Activated T-cell treated with anti-CD3 and anti-CD28 coated beads, Interleukin-2, amount 50 U/mL, for 48 hours (primary cell): ENCODE measurements at places on chromosomes 11 and 22.
A peak's percentile ranks its signal among the peaks of the same experiment; 100 is the strongest.

- DNase-seq: no peak
Measured at GRCh38 chr22:40567106-40567505, 69.4 kb downstream of the MRTFA start.

- no peak for DNase-seq
Measured at GRCh38 chr22:46602025-46602424, 18.2 kb upstream of the GRAMD4 start.

DNA sequence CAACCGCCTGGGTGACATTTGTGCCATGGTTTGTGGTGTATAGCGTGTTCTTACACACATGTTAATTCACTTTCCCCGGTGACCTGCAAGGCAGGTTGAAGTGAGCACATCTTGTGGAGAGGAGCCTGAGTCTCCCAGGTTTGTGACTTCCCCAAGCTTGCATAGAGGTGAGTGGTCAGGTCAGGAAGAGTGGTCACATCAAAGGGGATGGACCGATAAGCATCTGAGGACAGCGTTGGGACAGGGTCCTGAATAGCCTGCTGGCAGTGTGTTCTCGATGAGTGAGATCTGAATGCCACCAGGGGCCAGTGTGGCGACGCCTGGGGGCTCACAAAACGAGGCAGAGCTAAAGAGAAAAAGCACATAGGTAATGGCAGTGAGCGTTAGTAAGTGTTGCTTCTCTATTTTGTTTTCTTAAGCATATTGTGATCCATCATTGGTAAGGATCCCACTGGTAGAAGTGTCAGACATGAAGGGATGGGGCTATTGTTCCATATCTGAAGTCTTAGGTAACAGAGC is 154.6 kb downstream of the GRIK4 start:
- no peak for DNase-seq

DNA sequence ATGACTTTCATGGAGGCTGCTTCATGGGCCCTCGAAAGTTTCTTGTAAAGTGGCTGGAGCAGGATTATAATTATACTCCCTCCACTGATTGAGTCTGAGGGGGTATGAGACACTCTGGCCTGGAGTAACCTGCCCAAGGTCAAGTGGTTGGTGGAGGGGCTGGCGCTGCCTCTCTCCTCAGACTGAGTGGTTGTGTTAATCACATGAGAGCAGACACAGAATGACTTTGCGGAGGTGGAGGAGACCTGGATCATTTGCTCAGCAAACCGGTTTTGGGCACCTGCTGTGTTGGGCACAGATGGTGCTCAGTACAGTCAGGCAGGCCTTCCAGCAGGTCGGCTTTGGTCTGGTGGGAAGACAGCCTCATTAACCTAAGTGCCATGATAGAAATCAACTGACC is 11.8 kb downstream of the BCR start:
- no peak for DNase-seq

DNA sequence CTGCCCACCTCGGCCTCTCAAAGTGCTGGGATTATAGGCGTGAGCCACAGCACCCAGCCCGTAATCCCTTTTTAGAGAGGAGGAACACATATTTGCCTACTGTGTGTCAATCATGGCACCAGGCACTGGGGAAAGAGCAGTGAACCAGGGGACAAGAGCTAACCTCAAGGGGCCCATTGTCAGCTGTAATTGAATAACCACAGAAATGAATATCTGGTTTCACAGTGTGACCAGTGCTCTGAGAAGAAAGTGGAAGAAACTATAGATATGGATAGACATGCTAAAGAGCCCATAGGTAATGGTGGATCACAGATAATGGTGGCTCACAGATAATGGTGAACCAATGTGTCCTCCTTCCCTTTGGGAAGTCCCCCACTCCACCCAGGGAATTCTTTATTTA is 8.6 kb upstream of the KCTD14 start:
- DNase-seq: no peak

- no peak for DNase-seq
Measured at GRCh38 chr11:6640985-6641701, 14.5 kb downstream of the DCHS1 start.

GRCh38 chr22:36702842-36703215 is 723 bp downstream of the CACNG2 start:
- no peak for DNase-seq

- DNase-seq: peak; percentile 29
Measured at GRCh38 chr11:60984636-60985035, 13.2 kb downstream of the CD6 start.

GRCh38 chr11:46951864-46952263 is 15.3 kb downstream of the CSTPP1 start:
- DNase-seq: no peak

DNA sequence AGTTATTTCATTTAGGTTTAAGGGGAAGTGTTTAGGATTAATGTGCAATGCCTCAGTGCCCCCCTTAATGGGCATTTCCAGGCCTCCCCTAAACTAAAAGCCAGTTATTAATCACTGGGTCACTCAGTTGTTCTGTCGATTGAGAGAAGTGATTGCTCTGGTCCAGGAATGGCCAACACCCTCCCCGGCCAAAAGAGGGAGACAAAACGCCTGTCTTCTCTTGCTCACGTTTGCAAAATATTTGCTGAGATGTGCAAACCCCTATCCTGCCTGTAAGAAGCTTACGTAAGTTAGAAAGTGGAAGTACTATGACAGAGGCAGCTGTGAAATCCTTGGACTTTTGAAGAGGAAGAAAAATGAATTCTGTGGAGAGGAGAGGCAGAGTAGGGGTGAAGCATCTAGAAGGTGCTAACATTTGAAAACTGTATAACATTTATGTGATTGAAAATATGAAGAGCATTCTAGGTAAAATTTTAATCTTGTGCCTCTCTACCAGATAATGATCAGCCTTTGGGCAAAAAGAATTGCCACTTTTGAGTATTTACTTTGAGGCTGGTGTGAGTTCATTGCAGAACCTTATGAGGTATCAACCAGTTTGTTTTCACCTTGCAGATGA is 37.7 kb downstream of the NTM start:
- DNase-seq: no peak

- DNase-seq: no peak
Measured at GRCh38 chr11:69055598-69056516, 7.1 kb downstream of the TPCN2 start.

- DNase-seq: no peak
Measured at GRCh38 chr22:31891366-31892079, 52.8 kb upstream of the YWHAH start.

DNA sequence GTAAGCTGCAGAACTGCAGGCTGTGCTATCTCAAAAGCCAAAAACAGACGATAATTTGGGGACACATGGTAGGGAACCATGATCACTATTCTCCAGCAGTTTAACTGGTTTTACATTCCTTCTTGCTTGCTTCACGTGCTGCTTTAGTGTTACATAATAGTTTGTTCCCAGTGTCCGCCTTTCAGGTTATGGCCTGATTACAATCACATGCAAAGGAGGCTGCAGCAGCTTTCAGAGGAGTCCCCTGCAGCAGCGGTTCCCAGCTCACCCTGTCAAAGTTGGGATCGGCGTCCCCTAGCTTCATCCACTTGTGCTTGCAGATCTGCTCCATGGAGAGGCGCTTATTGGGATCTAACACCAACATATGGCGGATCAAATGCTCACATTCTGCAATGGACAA is 39.2 kb upstream of the APOA1 start:
- DNase-seq: no peak

GRCh38 chr11:24297461-24297860 is 199.4 kb upstream of the LUZP2 start:
- no peak for DNase-seq

- no peak for DNase-seq
Measured at GRCh38 chr11:88411265-88411664, 73.7 kb upstream of the CTSC start.

- DNase-seq: no peak
Measured at GRCh38 chr11:88327462-88328143, 9.9 kb downstream of the CTSC start.

DNA sequence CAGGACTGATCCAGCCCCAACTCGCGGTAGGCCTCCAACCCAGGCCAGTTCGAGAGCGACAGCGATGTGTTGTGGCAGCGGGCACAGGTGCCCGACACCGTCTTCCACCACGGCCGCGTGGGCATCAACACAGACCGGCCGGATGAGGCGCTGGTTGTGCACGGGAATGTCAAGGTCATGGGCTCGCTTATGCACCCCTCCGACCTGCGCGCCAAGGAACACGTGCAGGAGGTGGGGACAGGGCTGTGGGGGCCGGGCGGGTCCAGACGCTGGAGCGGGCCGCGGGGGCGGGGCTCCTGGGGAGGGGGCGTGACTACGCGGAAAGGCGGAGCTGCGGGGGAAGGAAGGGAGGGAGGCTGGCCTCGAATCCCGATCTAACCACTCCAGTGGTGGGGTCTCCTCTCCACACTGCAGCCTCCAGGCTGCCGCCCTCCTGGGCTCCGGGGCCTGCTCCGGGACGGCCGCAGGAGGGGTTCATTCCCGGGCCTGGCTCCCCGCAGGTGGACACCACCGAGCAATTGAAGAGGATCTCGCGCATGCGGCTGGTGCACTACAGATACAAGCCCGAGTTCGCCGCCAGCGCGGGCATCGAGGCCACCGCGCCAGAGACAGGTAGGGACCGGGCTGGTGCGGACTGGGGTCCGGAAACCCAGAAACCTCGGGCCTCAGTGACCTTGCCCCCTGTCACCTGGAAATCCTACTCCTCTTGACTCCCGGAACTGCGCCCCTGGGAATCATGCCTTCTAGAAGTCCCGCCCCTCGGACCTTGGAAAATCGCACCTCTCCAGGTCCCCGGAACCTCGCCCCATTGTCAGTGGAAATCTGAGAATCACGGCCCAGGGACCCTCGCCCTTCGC is 14.9 kb downstream of the TMEM258 start:
- peak; percentile 77 for DNase-seq

DNA sequence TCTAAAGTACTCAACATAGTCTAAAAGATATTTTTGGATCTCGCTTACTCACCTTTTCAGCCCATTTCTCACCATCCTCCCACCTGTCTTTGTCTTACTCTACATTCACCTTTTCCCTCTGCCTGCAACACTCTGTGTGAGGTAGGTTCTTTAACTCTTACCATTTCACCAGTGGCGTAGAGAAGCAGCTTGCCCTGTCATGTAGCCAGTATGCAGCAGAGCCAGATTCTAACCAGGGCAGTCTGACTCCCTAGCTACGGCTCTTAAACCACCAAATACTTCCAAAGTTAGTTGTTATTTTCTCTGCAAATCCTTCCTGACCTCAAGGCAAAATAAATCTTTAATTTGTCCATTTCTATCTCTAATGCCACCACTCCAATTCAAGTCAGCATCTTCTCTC is 7.5 kb downstream of the ALG8 start:
- no peak for DNase-seq

DNA sequence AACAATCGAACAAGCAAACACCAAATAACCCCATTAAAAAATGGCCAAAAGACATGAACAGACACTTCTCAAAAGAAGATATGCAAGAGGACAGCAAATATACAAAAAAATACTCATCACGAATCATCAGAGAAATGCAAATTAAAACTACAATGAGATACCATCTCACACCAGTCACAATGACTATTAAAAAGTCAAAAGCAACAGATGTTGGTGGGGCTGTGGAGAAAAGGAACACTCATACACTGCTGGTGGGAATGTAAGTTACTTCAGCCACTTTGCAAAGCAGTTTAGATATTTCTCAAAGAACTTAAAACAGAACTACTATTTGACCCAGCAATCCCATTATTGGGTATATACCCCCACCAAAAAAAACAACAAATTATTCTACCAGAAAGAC is 51.3 kb upstream of the FLI1 start:
- DNase-seq: no peak

- DNase-seq: no peak
Measured at GRCh38 chr11:43360361-43361032, 1.8 kb downstream of the TTC17 start.

DNA sequence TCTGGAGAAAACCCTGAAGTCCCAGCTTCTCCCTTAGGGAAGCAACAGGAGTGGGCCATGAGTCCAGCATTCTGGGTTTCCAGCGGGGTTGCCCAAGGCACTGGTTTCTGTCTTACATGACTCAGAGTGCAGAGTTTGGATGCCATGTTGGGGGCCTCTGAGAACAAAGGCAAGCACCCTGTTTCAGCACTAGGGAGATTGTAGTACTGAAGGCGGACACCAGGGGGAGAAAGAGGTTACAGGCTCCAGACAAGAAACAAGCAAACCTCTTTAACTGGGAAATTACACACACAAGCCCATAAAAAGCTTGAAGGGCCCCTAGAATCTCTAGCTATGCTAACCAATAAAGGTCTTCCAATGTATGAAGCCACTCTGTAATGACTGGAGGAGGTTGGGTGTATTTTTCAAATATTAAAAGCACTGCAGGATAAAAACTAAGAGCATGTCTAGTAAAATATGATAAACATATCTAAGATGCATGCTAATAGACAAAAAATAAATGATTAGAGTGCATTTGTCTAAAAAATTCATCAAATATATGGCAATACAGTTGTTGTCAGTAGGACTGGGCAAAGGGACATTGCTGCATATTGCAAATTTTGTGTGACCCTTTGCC is 7.1 kb downstream of the MS4A6E start:
- DNase-seq: peak; percentile 78

GRCh38 chr22:46660604-46661201 is 40.5 kb downstream of the GRAMD4 start:
- no peak for DNase-seq

DNA sequence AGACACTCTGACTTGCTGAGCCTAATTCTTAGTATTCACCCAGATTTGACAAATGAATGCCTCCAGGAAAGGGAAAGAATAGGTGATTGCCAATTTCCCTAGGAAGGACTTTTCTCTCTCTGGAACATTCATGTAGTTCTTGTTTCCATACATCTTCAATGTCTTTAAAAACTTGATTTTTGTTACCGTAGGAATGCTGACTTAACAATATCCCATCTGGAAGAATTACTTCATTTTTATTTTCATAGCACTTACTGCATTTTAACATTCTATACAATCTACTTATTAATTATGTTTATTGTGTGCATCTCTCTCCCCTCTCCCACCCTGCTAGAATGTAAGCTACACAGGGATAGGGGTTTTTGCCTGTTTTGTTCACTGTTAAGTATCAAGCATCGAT is 66.6 kb downstream of the SLC5A12 start:
- DNase-seq: no peak

DNA sequence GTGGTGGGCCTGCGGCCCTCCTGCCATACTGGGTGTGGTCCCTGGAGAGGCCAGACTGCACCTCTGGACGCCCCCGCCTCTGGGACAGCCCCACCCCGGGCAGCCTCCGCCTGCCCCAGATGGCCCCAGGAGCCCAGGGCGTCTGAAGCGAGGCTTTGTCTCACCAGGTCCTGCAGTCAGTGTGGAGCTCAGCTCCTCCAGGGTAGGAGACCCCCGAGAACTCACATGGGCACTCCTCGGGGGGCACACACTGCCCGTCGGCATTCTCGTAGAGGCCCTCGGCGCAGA is 10.4 kb downstream of the MUC6 start:
- DNase-seq: no peak

- DNase-seq: no peak
Measured at GRCh38 chr11:126140926-126141280, 70.5 kb downstream of the RPUSD4 start.

- no peak for DNase-seq
Measured at GRCh38 chr22:27413702-27414101, 387.9 kb downstream of the MN1 start.

GRCh38 chr22:48536541-48537342 is 1290.9 kb downstream of the BRD1 start:
- no peak for DNase-seq
